ENCODE measurements at places on chromosomes 11 and 22.

DNA sequence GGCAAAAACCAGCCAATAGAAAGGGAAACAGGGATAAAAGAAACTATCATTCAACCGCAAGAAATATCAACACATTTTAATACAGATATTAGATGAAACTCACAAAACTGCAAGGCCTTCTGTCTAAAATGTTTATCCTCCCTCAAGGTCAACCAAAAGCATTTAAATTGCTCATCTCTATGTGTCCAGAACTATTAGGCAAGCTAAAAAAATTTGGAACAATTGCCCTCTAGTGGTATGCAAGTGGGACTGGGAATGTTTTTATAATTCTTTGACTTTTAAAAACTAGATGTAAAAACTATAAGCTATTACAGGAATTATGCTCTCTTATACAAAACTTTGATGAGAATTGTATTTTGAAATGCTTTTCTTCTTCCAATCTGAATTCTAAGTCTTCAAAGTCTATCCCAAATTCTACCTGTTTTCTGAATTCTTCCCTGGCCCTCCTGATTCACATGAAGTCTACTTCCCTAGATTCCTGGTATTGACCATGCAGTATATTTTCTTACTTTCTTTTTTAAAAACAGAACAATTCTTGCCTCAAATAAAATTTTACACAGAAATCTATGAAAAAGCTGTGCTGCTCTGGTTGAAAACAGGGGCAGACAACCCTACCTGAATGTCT lies 4.9 kb downstream of the CWC15 start:
- no peak for DNase-seq

- no peak for DNase-seq
These were observed 52.5 kb upstream of the SYN3 start for GRCh38 chr22:33110562-33111163.

DNA sequence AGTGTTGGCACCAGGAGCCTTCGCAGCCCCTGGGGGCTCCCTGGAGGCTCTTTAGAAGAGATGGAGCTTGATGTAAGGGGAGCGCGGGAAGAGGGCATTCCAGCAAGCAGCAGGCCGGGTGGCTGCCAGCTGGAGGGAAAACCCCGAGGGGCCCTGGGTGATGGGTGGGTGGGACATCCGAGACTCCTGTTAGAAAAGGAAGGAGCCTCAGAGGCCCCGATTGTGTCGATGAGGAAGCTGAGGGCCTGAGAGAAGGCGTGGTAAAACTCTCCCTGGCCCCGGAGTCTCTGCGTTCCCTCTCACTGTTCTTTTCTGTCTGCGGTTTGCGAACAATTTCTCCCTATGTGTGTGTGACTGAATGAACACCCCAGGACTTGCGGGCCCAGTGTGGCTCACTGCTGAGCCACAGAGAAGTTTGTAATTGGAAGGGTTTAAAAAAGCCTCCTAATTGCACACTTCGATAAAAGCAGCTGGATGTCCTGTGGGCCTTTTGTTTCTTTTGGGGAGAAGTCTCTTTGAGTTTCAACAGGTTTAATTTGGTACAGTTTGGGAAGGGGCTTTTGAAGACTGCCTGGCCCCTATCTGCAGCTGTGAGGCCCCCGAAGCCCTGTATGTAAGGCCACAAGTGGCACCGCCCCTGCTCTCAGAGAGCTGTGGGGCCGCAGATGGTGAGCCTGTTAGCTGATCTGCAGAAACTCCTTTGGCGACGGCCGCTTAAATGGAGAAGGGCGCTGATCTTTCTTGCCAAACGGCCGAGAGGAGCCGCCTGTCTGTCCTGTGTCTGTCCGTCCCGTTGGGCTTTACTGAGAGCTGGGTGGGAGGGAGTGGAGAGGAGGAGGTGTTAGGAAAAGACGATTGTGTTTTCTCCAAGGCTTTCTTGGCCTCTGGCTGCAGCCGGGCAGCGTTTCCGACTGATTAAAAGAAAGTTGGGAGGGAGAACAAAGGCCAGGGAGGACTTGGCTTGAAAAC lies 2.0 kb downstream of the FBLN1 start:
- peak; percentile 78 for DNase-seq

DNA sequence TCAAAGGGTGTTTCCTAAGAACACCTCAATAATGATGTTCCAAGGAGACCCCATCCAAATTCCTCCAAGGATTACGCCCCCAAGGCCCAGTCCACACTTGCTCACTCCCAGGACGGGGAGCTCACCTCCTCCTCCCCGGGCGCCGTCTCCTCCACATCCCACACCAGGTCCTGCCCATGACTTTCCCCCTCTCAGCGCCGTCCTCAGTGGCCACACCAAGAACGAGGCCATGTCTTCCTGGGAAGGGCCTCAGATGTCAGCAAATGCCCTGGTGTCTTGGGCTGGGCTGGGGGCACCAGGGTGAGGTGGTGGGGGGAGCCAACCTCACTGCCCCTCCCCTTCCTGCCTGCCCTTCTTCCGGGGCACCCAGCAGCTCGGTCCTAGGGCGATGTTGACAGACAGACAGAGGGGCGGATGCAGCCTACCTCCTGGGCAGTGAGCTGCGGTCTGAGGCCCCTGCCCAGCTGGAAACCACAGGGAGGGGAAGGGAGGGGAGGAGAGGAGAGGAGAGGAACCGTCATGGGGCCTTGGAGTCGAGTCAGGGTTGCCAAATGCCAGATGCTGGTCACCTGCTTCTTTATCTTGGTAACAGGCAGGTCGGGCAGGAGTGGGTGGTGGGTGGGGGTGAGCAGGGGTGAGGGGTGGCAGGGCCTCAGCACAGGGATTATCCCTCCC lies at the start of the genes C11orf21 and TSPAN32:
C11orf21 (minus strand) TSS at position 288 of the 675 bp plus-strand sequence; CDS start at position 178, 110 bp downstream.
TSPAN32 (plus strand) TSS at position 383 of the 675 bp plus-strand sequence; CDS start at position 520, 137 bp downstream.
- DNase-seq, result peak; percentile 67

GRCh38 chr11:102836290-102836875 lies 7.0 kb downstream of the MMP3 start:
- no peak for DNase-seq

DNA sequence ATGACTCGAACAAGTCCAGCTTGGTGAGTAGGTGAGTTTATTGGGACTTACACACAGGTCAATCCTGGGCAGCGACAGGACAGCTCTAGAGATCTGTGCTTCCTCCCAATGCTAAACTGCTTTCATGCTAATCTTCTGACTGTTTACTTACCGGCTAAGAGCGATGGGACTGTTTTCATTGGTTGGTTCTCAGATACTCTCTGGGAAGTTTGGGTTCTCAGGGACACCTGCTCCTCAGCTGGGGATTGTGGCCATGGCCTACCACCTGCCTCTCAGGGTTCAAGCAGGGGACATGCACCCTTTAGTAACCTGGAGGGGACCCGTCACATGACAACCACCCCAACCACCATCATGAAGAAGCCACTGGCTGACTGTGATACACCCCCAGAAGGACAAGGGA lies 13.1 kb downstream of the APOL2 start:
- DNase-seq, result peak; percentile 30

GRCh38 chr11:34928960-34929680 lies 12.7 kb downstream of the PDHX start:
- no peak for DNase-seq

DNA sequence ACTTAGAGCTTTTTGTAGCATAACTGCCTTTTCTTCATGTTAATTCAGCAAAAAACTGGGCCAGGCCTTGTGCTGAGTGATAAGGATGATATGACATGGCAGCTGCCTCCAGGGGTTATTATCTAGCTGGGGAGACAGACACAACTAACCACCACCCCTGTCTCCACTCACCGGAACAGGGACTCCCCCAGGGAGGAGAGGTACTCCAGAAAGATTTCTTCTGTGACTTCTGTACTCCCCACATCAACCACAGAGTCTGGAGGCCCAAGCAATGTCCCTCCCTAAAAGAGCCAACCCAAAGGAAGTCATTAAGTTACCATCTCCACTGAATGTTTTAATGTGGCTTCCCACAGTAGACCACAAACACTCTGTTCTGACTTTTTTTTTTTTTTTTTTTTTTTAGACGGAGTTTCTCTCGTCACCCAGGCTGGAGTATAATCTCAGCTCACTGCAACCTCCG lies 14.3 kb upstream of the PMM1 start:
- no peak for DNase-seq

DNA sequence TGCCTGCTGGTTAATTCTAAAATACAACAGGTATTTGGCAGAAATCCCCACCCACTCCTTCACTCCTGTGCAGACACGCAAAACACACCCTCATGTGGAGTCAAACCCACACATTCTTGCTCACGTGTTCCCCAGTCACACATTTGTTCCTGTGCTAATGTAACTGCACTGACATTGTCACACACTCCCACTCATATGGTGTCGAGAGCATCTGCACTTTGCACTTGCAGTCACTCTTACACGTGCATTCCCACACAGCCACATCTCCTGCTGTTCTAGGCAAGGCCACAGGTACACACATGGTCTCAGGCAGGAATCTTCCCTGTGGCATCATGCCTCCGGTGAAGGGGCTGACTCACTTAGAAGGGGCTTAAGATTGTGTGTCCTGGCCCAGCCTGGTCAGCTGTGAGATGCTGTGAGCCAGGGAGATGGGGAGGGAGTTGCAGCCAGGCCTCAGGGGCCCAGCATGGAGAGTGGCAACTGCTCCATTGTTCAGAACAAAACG lies 395.0 kb downstream of the TENM4 start:
- DNase-seq, result no peak

DNA sequence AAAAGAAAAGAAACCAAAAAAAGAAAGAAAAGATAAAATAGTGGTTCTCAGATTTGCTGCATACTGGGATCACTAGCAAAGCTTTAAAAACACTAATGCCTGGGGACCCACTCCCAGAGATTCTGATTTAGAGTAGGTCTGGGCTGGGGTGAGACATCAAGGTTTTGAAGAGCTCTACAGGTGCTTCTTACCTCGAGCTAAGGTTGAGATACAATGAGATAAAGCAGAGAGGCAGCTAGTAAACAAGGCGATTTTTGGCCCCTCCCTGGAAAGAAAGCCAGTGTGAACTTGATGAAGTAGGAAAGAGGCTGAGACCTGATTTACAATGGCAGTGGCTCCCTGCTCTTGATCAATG lies 327.6 kb upstream of the CCDC90B start:
- no peak for DNase-seq

DNA sequence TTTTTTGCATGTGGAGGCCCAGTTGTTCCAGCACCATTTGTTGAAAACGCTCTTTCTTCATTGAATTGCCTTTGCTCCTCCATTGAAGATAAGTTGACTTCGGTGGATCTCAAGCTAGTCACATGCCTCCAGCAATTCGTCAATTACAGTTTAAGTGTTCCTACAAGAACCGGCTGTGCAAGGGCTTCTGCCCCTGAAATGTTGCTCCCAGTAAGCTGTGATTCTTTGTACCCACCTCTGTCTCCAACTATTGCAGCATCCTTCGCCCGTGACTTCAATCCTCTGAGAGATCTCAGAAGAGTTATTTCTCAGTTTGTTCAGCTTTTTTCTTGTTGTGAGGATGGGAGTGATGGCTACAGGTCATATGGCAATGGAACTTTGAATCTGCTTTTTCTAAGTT lies 194.2 kb upstream of the B3GAT1 start:
- DNase-seq, result no peak

DNA sequence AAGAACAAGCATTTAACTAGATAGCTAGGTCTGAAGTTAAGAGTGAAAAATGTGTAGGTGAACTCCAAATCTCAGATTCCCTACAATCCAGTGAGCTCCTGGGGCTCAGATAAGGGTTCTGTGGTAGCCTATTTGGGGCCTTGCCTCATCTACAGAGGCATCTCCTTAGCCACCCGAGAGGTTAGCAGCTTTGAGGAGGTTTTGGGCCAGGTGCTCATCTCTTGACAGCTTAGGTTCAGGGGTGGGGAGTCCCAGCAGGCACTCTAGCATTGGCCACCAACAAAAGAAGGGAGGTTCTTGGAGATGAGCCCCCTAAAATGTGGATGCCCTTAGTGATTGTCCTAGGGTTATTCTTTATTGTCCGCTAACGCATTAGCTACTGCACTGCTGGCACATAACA lies 184.4 kb upstream of the B3GAT1 start:
- DNase-seq, result peak; percentile 12

DNA sequence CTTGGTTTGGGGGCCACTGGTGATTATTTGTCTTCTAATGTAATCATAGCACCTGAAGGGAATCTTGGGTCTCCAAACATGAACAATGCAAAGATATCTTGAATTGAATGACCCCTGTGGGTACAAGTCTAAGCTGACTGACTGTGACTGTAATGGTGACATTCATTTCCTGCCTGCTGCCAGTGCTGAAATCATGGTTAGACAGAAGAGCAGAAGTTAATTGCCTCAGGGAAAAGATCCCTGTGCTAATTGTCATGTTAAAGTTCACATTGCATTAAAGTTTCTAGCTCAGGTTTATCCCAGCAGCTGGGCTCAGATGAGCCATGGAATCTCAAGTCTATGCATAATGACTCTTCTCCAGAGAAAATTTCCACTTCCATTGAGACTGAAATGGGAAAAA lies 772.0 kb downstream of the ETS1 start:
- no peak for DNase-seq

DNA sequence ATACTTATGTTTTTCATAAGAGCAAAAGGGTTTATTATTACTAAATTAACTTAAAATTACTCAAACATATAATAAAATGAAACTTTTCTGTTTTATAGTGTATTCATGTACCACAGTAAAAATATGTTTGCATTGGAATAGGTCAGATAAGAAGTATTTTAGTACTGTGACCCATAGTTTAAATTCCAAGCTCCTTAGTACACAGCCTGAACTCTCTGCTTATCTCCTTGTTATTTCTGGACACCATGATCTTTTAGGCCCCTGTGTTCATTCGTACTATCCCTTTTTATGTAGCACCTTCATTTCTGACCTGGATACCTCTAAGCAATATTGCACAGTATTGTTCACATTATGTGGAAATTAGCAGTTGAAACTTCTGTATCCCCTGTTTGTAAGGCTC lies 296.7 kb upstream of the SYN3 start:
- DNase-seq, result no peak

GRCh38 chr11:17779861-17780594 lies 45.4 kb downstream of the KCNC1 start:
- DNase-seq, result no peak

DNA sequence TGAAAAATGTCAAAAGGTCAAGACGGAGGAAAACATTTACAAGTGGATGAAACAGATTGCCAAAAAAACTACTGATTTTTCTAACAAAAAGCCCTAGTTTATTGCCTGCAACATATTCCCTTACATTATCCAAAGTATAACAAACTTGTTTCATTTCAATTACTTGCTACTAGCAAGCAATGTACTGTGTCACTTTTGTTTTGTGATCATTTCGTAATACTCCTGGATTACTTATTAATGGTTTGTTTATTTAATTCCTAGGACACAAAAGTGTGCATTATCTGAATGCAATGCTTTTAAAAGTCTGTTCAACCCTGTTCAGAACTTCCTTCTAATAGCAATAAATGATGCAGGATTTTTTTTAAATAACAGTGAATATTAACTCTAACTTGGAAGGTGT lies 50.9 kb downstream of the CCDC34 start:
- DNase-seq, result no peak

- DNase-seq, result no peak
These were observed 18.6 kb downstream of the USP47 start for GRCh38 chr11:11860103-11860979.

- no peak for DNase-seq
These were observed 212.7 kb upstream of the NTM start for GRCh38 chr11:131157678-131158077.

GRCh38 chr11:2931771-2932738 lies 2.8 kb upstream of the PHLDA2 start:
- DNase-seq, result no peak
